ENCODE measurements at places on chromosomes 4 and X.

- DNase-seq = no peak
Observed at GRCh38 chr4:41384992-41385391, 128.3 kb downstream of the UCHL1 start.

DNA sequence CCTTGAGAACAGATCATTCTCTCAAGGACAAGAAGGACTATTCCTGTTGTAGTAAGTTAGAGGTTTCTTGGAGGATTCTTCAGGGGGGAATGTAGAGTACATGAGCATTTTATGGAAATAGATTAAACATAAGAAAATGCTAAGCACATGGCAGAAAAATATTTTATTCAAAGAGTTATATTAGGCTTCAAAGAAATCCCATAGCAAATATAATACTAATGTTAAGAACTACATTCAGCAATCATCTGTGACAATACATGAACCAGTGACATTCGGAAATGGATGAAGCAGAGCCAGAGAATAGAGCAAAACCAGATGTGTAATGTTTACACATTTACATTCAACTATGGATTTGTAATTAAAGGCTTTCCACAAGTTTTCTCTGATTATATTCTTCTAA is 288.6 kb downstream of the NAF1 start:
- no peak for DNase-seq

DNA sequence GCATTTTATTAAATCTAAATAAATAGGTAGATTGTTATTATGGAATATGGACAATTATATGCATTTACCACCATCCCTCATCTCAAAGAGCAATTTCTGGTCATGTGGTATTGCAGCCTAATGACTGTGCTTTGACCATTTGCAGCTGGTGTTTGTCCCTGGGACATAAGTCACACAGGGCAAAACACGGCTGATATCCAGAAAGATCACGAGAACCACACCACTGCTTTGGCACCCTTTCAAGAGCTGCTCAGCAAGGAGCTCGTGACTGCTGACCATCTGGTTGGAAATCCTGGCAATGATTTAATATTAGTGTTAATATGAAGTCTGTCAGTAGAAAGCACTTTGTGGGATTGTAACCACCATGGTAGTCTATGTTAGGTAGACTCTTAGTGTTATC is 545.0 kb downstream of the GBA3 start:
- DNase-seq = no peak

DNA sequence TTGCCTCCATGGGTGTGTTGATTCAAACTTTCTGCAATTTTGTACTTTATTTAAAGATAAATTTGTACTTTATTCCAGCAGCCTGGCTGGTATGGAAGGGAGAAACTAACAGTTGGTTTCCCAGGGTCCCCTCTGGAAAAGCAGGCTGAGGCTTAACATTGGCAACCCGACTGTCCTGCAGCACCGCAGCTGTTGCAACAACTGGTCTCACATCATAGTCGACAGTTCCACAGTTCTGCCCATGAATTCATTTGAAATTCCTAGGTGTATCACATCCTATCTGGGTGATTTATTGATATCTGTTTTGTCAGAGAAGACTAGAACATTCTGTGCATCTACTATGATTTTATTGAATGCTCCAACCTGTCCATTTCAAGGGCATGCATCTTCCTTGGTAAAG is 98.8 kb upstream of the GATB start:
- DNase-seq = no peak

GRCh38 chrX:111498538-111499103 is 12.8 kb upstream of the SERTM2 start:
- DNase-seq = no peak

GRCh38 chrX:110519906-110520452 is 161.3 kb downstream of the RTL9 start:
- no peak for DNase-seq

DNA sequence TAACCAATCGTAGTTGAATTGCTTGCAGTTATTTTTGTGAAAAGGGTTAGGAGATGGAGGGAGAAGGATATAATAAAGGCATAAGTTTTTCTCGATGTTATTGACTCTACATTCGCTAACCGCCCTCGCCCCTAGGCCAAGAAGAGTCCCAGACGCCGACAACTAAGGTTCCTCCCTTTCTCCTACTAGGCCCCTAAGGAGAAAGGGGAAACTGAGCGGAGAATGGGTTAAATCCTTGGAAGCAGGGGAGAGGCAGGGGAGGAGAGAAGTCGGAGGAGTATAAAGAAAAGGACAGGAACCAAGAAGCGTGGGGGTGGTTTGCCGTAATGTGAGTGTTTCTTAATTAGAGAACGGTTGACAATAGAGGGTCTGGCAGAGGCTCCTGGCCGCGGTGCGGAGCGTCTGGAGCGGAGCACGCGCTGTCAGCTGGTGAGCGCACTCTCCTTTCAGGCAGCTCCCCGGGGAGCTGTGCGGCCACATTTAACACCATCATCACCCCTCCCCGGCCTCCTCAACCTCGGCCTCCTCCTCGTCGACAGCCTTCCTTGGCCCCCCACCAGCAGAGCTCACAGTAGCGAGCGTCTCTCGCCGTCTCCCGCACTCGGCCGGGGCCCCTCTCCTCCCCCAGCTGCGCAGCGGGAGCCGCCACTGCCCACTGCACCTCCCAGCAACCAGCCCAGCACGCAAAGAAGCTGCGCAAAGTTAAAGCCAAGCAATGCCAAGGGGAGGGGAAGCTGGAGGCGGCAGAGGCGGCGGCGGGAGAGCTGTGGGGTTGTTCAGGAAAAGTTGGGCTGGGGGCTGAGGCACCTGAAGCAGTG is 5.9 kb downstream of the ATOH1 start:
- DNase-seq = no peak

- DNase-seq = no peak
Observed at GRCh38 chr4:41537292-41537890, 566 bp upstream of the LIMCH1 start.

- DNase-seq = no peak
Observed at GRCh38 chr4:38076153-38076669, 116.0 kb downstream of the PTTG2 start.

GRCh38 chrX:39772057-39772832 is 325.5 kb downstream of the BCOR start:
- DNase-seq = no peak

- no peak for DNase-seq
Observed at GRCh38 chr4:8110071-8110986, 48.3 kb downstream of the ABLIM2 start.

GRCh38 chr4:112895811-112896608 is 153.4 kb upstream of the ANK2 start:
- no peak for DNase-seq

- DNase-seq = peak; percentile 94
Observed at GRCh38 chr4:165378745-165379677, at the start of gene CPE. Gene CPE, plus strand, starts transcription at chr4:165379008. Its CDS starts 214 bp downstream, at chr4:165379222.

DNA sequence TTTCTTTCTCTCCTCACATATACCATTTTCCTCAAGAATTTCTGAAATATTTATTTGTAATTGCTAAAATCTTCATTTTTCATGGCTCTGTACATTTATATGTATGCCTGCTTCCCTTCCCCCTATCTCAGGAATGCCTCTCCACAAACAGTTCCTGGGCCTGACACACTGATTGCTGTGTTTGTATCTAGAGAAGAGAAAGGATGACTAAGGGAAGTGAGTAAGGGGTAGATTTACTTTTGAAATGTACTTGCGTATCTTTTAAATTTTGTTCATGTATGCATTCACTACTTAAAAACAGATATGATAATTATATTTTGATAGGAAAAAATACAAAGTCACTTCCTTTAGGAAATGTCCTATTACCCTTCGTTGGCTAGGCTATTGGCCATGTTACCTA is 790.8 kb downstream of the PCDH18 start:
- peak; percentile 55 for DNase-seq

- no peak for DNase-seq
Observed at GRCh38 chr4:91631335-91631734, 672.4 kb upstream of the GRID2 start.

- DNase-seq = peak; percentile 69
Observed at GRCh38 chr4:62133101-62133897, 933.2 kb downstream of the ADGRL3 start.
